GM12865 (cell line): ENCODE measurements at places on chromosomes 4 and X.
A peak's percentile ranks its signal among the peaks of the same experiment; 100 is the strongest.

DNA sequence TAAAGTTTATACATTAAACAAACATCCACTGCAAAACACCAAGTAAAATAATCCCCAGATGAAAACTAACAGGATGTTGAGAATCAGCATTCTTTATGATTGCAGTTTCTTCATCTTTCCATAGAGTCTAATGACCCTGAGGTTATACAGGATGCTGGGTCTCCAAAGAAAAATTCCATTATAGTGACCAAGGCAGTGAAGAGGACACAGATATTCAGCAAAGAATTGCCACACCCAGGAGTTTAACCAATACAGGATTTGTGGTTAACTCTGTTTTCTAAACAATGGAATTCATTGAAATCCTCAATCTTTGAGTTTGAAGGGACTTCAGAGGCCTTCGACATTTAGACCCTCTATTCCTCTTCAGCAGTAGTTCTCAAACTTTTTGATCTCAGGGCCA is 76.2 kb upstream of the ESX1 start:
- DNase-seq: no peak

GRCh38 chrX:7109049-7109531 is 38.4 kb upstream of the STS start:
- no peak for DNase-seq

GRCh38 chrX:9318766-9319165 is 146.1 kb upstream of the TBL1X start:
- no peak for DNase-seq

GRCh38 chr4:116736756-116737155 is 348.6 kb downstream of the TRAM1L1 start:
- no peak for DNase-seq

- DNase-seq: no peak
Observed at GRCh38 chr4:99062120-99062519, 26.5 kb downstream of the ADH5 start.

DNA sequence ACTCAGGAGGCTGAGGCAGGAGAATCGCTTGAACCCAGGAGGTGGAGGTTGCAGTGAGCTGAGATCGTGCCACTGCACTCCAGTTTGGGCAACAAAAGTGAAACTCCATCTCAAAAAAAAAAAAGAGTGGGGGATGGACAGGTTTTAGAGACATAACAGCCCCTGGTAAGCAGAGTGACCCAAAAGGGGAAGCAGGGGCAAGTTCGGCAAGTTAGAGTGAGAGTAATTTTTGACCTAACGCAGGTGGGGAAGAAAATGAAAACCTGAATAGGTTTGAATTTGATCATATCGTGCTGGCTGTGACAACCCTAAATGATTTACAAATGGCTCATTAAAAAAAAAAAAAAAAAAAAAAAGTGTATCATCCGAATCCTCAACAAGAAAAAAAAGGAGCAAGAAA is 25.7 kb upstream of the TMEM131L start:
- peak; percentile 56 for DNase-seq

DNA sequence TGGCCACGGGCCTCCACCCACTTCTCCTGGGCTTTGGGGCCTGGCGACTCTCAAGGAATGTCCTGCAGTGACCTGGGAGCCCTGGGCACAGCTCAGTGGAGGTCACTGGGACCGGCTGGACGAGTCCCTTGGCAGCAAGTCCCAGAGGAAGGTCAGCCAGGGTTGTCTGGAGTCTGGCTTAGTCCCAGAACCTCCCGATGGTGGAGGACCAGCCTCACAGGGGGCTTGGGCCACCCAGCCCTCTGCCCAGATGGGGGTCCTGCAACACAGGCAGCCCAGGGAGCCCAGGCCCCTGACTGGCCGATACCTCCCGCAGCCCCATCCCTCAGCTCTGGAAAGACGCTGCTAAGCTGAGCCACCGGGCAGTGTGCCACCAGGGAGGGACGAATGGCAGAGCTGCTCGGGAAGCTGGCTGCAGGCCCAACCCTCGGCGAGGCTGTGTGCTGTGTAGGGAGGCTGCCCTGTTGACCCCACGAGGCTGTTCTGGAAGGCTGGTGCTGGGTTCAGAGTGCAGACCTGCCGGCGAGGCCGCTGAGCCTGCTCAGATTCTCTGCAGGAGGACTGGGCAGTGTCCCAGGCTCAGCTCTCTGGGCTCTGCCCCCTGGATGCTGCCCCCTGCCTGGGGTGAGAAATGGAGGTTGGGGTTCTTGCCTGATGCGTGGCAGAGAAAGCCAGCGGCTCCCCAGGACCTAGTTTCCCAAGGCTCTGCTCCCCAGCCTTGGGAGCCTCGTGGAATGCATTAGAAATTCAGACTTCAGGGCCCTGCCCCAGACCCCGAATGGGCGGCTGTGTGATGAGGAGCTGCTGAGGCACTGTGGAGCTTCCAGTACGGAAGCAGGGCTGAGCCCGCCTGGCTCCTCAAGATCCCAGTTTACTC is 61.7 kb downstream of the ADRA2C start:
- DNase-seq: no peak

DNA sequence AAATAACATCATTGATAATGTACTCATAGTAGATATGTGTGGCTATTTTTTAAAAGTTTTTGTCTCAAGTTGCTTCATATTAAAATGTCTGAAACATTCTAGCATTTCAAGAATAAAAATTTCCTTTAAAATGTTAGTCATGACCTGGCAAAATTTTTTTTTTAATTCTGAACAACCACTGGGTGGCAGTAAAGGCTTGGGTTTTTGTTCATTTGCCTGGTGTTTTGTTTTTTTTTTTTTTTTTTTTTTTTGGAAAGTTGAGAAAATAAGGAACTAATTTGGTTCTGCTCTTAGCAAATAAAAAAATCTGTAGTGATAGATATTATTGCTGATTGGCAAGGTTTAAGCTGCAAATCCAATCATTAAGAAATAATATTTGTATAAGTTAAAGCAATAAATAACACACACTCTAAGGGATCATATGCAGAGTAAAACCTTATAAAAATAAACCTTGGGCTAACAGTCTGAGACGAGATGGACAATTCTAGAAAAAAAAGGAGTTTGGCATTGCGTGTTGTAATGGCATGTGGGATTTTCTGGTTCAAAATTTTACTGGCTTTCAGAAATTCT is 81.4 kb downstream of the CEP44 start:
- peak; percentile 34 for DNase-seq

GRCh38 chrX:20320461-20321159 is 53.9 kb upstream of the RPS6KA3 start:
- peak; percentile 75 for DNase-seq

- no peak for DNase-seq
Observed at GRCh38 chrX:42751573-42751972, 26.4 kb downstream of the PPP1R2C start.

DNA sequence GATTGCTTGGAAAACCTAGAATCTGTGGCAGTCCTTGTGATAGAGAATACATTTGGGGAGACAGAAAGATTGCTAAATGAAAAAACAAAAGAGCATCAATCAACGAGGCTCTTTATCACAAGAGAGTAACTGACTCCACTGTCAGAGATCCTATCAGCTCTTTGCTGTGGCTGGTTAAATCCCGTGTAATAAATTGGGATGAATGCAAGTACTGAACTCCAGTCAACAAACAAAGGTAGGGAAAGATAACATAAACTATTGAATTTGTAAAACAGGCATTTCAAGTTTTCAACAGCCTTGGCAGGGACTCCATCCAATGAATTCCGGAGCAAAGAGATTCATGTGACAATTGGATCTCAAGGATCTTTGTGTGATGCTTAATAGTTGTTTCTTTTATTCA is 21.3 kb downstream of the MMRN1 start:
- DNase-seq: no peak

GRCh38 chrX:139290310-139290709 is 240.2 kb upstream of the F9 start:
- DNase-seq: peak; percentile 5

DNA sequence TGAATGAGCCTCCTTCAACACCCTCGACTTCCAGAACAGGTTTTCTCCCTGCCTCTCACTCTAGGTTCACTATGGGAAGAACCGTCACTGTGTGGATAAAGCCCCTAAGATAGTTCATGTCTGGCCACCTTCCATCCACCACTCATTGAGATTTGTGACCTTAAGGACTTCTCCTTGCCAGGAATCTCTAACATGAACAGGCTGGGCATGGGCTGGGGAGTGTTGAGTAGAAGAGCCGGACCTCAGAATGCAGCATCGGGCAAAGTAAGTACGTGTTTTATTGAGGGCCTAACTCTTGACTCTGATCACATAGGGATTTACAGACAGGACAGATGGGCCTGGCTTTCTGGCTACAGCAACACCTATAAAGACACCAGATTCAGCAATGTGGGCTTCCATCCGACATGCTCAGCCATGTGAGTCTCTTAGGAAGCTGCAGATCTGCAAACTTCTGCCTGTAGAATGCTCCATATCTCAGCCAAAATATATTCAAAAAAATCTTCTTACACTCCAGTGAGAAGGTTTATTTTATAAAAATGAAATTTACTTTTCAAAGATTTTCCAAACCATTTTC is 26.4 kb upstream of the TRIM60 start:
- DNase-seq: no peak

DNA sequence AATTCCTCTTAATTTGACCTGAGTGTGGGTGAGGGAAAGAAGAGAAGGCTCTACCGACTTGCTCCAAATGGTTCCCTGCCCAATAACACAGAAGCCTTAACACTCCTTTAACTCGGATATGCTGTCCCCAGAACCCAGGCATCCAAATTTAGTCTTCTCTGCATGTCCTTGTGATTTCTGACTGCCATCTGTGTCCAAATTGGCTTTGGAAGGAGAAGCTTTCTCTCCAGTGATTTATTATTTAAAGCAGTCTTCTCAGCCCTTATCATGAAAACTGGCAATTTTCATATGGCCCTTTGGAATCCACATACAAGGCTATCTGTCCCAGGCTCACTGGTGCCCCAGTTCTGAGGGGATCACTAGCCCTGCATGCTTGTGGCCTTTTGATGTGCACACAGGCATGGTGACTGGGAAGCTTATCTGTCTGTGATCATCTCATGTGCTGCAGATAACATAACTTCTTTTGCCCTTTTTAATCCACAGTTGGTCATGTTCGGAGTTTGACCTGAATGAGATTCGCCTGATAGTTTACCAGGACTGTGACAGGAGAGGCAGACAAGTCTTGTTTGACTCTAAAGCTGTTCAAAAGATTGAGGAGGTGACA is 56.7 kb downstream of the FNIP2 start:
- DNase-seq: no peak

DNA sequence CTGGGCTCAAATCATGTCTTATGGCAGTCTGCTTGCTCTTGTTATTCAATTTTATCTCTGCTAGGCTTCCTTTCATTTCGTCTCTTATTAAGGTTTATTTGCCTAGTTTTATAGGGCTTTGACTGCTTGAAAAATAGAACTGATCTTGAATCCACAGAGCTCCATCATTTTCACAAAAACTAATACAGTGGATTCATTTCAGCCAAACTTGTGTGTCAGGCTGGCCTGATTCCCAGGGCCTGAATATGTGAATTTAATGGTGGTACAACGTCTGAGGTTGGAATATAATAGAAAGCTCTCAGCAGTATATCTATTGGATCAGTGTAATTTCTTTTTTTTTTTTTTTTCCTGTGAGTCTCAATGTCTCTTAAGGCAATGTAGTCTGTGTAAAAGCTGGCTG is 123.3 kb downstream of the POU4F2 start:
- no peak for DNase-seq

GRCh38 chr4:60897415-60897814 is 302.7 kb upstream of the ADGRL3 start:
- DNase-seq: no peak

- peak; percentile 55 for DNase-seq
Observed at GRCh38 chrX:109782994-109783700, 50.1 kb upstream of the ACSL4 start.

GRCh38 chr4:64807821-64808220 is 398.6 kb upstream of the TECRL start:
- no peak for DNase-seq
